CMK (cell line): ENCODE measurements at places on chromosomes 1 and 21.
A peak's percentile ranks its signal among the peaks of the same experiment; 100 is the strongest.

DNA sequence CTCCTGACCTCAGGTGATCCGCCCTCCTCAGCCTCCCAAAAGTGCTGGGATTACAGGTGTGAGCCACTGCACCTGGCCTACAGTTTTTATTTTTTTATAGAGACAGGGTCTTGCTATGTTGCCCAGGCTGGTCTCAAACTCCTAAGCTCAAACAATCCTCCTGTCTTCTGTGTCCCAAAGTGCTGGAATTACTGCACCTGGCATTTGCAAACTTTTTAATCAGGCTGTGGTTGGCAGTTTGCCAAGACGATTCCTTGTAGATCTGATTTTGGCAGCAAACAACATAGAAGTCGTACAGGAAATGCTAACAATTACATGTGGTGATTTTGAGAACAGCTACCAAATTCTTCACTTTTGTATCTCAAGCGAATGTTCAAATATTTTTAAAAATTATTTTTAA, 10.1 kb downstream of the RBP7 start:
- no peak for DNase-seq

GRCh38 chr1:205775015-205775716, at the start of gene RAB29:
Gene RAB29, minus strand, starts transcription at chr1:205775482. Its CDS starts 526 bp downstream, at chr1:205774956.
- DNase-seq: peak; percentile 45

- DNase-seq: peak; percentile 49
These were observed 34.6 kb upstream of the S100A7 start for GRCh38 chr1:153494976-153495535.

- DNase-seq: no peak
These were observed 84.7 kb downstream of the SLC35F3 start for GRCh38 chr1:233988963-233989696.

DNA sequence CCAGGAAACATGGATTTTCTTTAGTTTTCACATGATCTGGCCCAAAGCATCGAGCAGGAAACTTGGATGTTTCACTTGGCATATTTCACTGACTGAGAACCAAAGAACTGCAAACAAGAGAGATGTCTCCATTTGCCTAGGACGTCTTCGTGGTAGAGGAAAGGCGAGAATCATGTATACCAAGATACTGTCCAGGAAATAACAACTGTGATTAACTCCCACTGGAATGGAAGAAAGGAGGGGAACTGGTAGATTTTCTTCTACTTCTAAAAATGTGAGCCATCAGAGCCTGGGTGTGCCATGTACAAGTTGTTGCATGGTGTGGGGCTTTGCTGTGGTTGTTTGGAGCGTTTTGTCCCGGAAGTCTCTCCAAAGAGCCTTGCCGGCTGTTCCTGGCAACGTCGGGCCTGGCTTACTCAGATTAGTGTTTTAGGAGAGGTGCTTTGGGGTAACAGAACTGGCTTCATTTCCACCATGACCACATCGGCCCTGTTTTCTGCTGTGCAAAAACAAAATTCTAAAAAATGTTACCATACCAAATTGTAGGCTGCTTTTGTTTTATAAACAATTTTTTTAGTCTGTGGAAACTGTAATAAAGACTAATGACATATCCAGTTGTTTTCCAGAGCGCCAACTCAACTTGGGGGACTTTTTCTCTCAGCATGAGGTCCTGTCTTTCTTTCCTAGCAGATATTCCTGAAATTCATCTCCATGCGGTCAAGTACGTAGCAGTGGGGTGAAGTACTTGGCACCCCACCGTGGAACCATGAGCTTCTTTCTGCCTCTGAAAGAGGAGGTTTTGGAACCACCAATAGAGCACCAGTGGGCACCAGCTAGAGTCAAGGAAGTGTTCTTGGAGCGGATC, 118.3 kb downstream of the TM2D1 start:
- no peak for DNase-seq

DNA sequence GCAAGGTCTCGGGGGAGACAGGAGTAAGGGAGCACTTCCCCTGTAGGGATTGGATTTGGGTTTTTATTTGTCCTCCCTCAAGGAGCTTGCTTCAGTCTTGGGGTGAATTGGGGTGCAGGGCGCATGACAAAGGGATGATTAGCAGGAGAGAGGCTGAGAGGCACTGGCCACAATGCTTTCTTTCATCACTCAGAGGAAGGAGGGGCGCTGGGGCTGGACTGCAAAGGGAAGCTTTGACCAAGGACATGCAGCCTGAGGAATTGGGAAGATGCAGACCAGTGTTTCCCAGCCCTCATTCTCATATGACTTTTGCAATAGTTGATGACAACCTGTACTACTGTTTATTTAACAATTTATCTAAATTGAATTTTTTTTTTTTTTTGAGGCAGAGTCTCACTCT, 34.1 kb upstream of the PDPN start:
- DNase-seq: no peak

DNA sequence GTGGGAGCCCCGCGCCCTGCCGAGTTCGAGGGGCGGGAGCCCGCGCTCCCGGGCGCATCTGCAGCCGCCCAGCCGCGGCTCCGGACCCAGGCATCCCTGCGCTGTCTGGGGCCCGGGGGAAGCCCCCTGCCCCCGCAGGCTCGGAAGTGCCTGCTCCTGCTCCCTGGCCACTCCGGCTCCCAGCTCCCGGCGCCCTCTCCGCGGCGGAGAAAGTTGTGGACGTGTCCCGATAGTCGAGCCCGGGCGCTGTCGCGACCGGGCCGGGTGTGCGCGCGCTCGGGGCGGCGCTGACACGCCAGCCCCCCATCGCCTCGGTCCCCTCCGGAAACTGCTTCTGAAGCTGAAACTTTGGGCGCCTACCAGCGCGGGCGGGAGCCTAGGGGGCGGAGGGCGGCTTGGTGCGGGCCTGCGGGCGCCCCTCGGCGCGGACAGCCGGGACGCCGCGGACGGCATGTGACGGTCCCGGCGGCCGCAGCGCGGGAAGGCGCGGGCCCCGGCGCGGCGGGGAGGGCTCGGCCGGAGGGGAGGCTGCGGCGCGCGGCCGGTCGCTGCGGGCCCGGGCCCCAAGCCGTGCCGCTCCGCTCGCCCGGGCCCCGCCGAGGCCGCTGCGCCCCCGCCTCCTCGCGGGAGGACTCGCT, 515 bp downstream of the MAN1C1 start:
- no peak for DNase-seq

- DNase-seq: no peak
These were observed 44.2 kb downstream of the PRRX1 start for GRCh38 chr1:170707959-170708655.

DNA sequence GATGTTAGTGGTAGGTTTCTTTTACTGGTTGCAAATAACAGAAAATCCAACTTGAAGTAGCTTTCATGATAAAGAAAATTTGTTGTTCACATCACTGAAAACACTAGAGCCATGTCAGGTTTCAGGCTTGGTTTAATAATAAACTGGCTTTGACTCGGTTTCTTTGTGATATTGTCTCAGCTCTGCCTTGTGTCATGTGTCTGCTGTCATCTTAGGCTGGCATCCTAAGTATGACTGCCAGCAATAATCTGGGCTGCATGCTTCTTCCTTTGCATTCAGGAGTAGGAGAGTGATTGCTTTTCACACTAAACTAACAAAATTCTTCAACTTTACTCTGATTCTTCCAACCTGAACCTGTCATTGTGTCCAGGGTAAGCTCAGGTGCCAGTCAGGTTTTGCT, 474.0 kb upstream of the B3GALT2 start:
- no peak for DNase-seq

DNA sequence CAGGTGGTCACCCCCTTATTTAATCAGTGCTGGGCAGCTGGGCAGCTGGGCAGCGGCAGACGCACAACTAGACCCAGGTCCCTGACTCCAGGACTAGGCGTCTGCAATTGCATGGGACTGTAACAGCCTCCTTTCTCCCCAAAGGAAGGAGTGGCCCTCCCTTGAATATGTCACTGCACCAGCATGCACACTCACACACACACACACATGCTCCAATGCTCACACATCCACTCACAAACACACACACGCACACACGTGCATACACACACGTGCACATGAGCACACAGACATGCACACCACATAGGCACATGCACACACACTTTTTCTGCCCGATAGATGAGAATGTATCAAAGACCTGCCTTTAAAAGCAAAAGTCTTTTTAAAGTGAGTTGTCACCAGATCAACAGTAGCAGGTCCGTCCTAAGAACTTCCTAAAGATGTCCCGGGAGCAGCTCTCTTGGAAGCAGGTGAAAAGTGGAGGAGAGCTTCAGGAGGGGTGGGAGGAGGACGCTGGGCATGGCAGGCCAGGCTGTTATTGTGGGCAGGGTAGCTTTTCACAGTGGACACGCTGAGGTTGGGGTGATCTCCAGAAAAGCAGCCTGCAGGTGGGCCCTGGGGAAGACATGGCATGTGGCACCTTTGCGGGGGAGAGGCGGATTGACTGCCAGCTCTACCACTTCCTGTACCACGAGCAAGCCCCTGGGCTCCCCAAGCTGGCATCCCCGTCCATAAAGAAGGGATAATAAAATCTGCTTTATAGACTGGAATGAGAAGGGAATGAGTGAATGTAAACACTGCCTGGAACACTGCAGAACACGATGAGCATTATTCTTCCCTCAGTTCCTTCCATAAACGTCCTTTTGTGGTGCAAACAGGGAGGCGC, 1.7 kb downstream of the PDE9A start:
- DNase-seq: no peak

DNA sequence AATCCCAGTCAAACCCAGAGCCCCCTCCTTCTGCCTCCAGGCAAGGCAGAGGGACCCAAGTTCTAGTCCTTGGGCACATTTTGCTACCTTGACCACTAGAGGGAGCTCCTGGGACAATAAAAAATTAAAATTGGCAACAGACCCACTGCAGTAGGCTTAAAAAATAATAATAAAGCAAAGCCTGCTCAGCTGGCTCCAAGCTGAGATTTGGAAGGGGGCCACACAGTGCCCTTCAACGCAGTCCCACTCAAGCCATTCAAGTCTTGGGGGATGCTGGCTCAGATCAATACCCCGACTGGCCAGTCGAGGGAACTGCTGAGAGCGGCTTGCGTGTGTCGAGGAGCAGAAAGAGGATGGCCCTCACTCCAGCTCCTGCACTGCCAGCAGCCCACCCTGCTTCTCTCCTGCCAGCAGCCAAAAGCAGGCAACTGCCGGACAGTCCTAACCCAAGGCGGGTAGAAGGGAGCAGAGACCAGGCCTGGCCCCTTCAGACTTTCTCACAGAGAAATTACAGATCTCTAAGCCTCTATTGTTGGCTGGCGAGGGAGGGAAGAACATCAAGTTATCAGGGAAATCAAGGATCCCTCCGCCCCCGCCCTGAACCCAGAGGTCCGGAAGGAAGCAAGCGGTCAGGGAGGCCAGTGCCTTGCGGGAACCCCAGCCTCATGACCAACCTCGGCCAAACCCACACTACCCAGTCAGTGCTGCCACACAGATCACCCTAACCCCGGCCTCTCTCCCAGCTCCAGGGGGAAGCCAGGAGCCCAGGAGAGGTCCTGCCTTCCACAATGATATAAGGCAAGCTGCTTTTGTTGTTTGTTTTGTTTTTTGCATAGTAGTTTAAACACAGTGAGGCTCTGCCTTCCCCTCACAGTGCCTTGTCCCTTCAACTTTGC, 4.9 kb upstream of the ALDH4A1 start:
- DNase-seq: peak; percentile 90

GRCh38 chr1:34929497-34929852, at the start of gene DLGAP3:
Gene DLGAP3, minus strand, starts transcription at chr1:34929650. Its CDS starts 24,267 bp downstream, at chr1:34905383.
- no peak for DNase-seq

DNA sequence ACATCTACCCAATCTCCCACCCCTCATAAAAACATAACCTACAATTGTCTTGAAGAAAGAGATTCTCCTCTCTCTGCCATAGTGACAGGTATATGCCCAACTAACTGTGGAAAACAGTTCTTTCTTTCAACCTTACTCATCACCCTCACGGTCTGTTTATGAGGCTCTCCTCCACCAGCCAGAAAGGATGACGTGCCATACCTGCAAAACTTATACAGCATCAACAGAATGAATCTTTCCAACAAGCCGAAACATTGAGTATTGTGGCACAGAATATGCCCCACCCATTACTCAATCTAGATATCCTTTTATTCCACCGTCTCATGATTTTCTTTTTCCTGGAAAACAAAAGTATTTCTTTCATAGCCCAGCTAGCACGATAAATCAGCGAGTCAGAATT, 55.7 kb downstream of the RBM11 start:
- DNase-seq: no peak

GRCh38 chr1:161740921-161741320, 8.7 kb upstream of the DUSP12 start:
- DNase-seq: no peak

DNA sequence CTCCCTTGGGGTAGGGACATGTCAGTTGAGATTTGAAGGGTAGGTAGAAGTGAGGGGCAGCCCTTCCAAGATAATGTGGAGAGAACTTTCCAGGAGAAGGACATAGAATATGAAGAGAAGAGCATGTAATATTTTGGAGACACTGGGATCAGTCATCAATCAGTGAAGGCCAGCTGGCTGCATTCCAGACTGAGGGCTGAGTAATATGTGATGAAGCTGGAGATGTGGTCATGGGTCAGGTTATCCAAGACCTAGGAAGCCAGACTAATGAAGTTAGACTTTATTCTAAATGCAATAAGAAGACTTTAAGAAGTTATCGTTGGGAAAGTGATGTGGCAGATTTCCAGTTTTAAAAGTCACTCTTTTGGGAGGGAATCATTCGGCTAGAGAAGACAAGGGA, 262.0 kb downstream of the HMCN1 start:
- no peak for DNase-seq

GRCh38 chr1:204033306-204033705, 39.6 kb upstream of the SOX13 start:
- no peak for DNase-seq

GRCh38 chr1:192826791-192827546, 18.1 kb downstream of the RGS2 start:
- no peak for DNase-seq

GRCh38 chr1:27630859-27631491, 4.0 kb downstream of the FGR start:
- peak; percentile 94 for DNase-seq

GRCh38 chr1:186967656-186968394, 139.1 kb downstream of the PLA2G4A start:
- DNase-seq: no peak

- no peak for DNase-seq
These were observed 12.6 kb downstream of the DR1 start for GRCh38 chr1:93358293-93358692.

DNA sequence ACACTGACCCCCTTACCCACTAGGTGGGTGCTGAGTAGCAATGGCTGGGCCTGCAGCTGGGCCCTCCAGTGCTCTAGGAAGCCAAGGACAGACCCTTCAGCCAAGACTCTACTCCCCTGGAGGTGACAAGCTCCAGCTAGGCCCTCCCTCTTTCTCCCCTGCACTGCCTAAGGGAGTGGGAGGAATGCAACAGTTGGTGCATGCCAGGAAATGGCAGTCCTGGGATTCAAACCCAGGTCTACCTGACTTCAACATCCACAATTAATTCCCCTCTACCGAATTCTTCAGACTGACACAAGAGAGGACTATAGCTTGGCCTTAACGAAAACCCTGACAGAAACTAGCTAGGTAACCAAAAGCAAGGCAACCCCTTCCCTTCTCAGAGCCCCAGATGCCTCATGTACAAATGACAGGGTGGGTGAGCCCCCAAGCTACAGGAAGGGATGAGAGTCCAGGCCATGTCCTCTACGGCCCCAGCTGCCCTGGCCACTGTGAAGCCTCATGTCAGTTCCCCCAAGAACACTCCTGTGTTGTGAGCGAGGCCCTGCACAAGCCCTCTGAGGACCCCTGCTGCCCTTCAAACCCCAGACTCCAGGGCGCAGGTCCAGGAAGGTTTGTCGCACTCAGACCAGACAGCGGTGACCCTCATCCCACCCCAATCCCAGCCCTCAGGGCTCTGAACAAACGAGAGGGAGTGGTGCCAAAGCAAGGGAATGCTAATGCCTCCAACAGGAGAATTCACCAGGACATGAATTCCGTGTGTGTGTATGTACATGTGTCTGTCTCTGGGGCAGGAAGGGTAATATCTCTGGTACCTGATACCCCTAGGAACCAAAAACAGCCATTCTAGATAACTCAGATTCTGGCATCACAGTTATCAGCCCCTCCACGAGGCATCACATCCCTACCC, 92.3 kb downstream of the MRPL37 start:
- DNase-seq: no peak
